D721Med (cell line): ENCODE measurements at places on chromosomes 2 and 18.

DNA sequence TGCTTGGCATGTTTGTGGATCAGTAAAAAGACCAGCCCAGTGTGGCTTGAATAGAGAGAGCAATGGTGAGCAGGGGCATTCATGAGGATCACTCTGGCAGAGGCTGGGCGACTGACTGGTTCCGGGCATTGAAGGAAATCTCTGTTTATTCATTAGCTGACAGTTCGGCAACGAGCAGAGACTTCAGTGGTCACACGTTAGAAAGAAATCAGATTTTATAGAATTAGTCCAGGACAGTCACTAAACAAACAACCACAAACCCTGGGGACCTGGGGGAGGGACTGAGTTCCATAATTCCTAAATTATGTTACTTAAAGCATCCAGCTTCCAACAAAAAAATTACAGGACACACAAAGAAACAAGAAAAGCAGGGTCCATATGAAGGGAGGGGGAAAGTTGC is 72.5 kb downstream of the NOL10 start:
- DNase-seq = no peak

GRCh38 chr2:42102591-42103450 is 55.0 kb downstream of the PKDCC start:
- no peak for DNase-seq

GRCh38 chr18:26992926-26993325 is 127.4 kb upstream of the AQP4 start:
- no peak for DNase-seq

DNA sequence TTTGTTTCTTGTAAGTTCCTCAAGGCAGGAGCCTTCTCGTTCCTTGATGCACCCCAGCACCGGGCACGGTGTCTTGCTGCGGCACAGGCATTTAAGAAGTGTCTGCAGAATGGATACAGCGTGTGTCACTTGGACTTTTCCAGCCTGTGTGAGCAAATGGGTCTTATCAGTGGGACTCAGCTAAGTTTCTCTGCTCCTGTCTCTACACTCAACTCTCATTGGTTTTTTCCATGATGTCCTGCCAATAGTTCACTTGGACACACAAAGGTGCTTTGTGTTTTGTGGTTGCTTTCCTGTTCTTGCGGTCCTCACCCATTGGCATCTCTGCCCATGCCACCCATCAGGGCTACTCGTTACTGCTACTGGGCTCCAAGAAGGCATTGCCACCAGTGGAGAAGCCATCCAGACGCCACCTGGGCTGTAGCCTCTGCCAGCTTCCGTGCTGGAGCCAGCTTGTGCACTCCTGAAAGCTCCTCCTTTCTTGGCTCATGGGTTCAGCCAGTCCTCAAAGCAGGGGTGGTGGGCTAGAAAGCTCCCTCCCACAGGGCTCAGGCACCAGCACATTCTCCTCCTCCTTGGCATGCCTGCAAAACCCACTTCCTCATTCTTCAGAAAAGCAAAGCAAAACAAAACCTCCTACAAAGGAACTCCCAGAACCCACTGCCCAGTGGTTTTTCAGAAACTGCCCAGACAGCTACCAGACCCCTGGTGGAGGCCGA is 41.4 kb downstream of the IL1R2 start:
- no peak for DNase-seq

GRCh38 chr18:63472380-63472779 is 4.4 kb upstream of the SERPINB5 start:
- no peak for DNase-seq

DNA sequence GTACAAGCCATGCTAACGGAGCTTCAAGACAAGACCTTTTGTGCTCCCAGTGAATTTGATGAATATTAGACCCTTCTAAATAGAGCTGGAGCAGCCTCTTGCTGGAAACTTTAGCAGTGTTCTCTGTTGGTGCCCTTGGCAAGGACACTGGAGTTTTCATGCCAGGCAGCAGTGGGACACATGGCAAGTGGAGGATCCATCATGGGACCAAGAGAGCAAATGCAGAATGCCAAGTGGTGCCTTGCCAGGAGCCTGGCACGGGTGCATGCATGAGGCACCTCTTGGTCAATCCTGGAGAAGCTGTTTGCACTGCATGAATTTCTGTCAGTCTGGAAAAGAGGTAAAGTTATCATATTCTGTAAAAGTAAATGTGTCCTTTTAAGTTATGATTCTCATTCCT is 59.1 kb downstream of the NETO1 start:
- DNase-seq = no peak

DNA sequence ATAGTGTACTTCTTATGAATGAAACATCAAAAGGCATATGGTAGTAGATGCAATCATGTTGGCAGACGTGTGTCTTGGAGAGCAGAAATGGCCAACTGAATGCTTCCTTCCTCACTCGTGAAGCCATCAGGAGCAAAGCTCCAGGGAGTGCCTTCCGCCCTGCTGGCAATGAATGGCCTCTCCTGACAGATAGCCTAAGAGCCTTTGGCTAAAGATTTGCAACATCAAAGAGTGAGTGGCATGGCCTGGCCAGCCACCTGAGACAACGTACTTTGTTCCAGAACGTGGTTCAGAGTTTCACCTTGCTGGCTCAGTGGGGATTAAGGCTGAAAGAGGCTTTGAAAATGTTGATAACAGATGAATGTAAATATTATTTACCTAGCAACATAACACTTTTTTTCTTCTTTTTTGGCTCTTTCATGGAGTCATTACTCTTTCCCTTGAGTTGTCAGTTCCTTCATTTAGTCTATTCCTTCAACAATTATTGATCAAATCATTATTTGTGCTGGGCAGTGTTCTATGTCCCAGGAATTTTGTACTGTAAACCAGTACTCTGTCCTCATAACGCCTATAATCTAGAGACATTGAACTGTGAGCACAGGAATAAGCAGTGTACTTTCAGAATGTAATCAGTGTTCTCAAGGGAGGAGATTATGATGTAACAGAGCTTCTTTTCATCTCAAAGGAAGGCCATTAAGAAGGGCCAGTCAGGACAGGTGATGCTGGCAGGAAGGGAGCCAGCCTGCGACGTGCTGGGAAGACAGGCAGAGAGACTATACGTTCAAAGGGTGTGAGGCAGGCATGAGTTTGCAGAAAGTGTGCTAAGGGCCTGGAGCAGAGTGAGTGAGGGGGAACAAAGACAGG is 59.4 kb upstream of the SH3RF3 start:
- no peak for DNase-seq

GRCh38 chr2:101089419-101089818 is 61.8 kb downstream of the TBC1D8 start:
- no peak for DNase-seq

- DNase-seq = no peak
Observed at GRCh38 chr18:55739488-55739887, 151.5 kb upstream of the TCF4 start.

GRCh38 chr2:148513427-148513826 is 131.1 kb upstream of the EPC2 start:
- no peak for DNase-seq

DNA sequence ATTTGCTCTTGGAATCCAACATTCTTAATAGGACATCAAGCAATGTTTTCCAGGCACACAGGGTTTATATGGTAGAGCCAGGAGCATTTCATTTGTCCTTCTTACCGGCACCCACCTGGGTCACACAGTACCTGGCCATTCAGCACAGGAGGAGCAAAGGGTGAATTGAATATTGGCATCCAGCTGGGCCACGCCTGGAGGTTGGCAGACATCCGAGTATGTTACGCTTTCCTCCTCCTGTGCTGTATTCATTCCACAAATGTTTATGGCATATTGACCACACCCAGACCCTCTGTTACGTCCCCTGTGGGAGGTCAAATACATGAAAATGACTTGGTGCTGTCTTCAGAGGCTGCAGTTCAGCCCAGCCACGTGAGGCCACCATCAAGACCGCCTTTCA is 206.2 kb downstream of the RTP5 start:
- no peak for DNase-seq

- no peak for DNase-seq
Observed at GRCh38 chr2:96764253-96764637, 3.5 kb downstream of the CNNM4 start.

DNA sequence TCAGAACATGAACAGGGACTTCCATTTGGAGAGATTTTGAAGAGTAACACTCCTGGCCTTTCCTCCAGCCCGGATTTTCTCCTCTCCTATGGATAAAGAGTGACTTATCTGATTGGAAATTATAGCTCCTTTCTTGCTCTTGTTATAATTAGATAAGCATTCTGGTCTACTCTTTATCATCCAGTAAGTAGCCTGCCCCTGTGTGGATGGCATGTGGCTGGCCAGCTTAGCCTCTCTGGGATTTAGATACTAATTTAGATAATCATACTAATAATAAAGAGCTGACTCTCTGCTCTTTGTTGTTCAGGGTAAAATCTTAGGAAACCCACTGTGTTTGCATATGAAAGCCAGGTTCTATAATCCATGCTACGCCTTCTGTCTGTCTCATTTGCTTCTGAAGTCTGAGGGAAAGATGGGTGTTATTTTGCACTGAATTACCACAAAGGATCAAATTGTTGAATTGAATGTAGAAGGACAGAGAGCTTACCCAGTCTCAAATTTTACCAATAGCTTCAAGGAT is 438.8 kb downstream of the SPAG16 start:
- DNase-seq = no peak

GRCh38 chr18:59109375-59109774 is 30.3 kb upstream of the SEC11C start:
- no peak for DNase-seq

DNA sequence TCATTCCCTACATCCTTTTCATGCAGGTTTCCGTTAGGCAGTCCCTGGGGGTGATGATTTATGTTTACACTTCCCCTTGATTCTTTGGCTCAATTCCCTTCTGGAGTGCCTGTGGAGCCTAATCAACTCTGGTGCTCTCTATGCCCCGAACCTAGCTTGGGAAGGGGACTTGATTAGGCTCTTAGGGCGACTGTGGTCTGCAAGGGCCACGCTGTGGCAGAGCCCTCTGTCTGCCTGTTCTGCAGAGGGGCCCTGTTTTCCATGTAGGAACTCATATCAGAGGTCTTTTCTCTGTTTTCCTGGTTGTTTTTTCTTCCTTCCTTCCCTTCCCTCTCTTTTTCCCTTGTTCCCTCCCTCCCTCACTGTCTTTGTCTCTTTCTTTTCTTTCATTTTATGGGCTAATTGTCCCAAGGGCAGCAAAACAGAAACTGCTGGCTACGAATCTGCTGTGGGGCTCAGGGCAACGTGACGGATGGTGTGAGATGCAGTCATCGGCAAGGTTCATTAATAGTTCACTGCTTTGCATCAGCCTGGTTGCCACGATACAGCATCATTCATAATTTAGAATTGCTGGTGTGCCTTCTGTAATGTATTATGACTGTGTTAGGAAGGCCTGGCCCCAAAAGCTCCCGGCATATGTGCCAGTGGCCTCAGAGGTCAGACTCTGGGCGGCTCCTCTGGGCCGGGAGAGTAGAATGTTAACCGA is 134.5 kb downstream of the NAPG start:
- no peak for DNase-seq

DNA sequence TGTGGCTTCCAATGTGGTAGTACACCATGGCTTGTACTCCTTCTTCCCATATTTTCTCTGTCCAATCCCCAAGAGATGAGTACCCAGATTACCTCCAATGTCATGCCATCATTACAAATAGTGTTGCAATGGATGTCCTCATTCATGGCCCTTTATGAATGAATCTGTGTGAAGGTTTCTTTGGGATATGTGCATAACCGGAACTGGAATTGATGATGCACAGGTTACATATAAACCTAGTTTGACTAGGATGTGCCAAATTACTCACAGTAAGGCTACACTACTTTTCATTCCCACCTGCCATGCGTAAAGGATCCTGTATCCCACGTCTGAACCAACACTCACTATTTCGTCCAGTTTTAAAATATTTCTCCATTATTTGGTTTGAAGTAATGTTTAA is 173.9 kb upstream of the CXCR4 start:
- no peak for DNase-seq

- no peak for DNase-seq
Observed at GRCh38 chr2:39696838-39697237, 31.1 kb downstream of the TMEM178A start.

DNA sequence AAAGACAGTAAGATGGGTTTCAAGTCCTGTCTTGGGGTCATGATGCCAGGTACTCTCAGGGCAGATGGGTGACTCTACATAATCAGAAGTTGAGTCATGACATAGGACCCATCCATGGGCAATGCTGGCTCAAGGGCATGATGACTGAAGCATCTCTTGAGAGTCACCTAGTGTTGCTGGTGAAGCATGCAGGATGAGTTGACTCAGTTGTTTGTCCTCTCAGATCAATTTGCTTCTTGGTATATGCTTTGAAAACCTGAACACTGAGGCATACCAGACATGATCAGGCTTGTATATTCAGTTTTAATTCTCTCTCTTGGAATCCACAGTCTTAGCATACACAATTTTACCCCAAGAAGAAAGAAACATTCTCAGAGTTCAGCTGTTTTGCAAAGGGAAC is 658.9 kb upstream of the NXPH2 start:
- no peak for DNase-seq
